ENCODE measurements at places on chromosomes 12 and 14. TPM values are rescaled to one million over a fixed set of nuclear protein-coding genes. Genes with fewer than 3 reads are reported as not detected.

Gene SDR9C7
- total RNA-seq = not detected

Gene TMEM132C
- not detected for total RNA-seq

Gene NCKAP5L
- 14.2 TPM for total RNA-seq

Gene PSMD9
- 241 TPM for total RNA-seq

Gene CLEC4D
- total RNA-seq = not detected

Gene SLCO1B3
- total RNA-seq = 14.2 TPM

Gene KERA
- total RNA-seq = not detected

Gene METTL3
- 57.1 TPM for total RNA-seq

Data from PC-3 (cell line).